ENCODE measurements at places on chromosomes 1 and 21.

DNA sequence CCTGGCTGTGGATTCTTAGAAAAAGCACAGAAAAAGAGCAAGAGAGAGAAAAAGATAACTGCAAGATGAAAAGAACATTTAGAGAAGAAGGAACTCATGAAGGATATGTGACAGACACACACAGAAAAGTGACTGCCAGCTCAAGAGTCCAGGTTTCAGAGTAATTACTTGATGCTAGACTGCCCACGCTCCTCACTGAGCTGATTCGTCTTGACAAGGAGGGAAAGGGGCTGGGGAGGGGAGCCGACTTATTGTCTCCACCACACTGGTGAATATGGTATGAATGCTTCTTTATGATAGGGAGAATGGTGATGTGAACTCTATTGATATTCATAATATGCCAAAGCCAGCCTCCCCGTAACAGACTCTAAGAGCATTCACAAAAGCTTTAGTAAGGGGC lies 140.4 kb downstream of the BRINP2 start:
- no peak for DNase-seq

GRCh38 chr21:14846621-14847020 lies 218.2 kb downstream of the NRIP1 start:
- no peak for DNase-seq

DNA sequence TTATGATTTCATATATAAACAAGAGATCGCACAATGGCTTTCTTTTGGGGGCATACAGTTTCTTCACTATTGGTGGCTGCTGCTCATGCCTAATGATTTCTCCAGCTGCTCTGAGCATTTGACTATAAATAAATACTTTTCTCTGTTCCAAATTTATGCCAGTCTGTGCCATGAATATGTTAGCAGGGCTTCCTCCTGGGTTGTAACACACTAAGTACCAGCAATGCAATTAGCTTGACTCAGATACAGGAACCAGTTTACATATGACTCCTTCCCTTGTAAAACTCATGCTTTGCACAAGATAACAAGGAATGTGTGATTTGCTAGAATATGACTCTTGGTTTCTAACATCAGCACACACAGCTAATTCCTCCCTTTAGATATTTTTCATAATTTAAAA lies 1629.7 kb downstream of the NCAM2 start:
- no peak for DNase-seq

DNA sequence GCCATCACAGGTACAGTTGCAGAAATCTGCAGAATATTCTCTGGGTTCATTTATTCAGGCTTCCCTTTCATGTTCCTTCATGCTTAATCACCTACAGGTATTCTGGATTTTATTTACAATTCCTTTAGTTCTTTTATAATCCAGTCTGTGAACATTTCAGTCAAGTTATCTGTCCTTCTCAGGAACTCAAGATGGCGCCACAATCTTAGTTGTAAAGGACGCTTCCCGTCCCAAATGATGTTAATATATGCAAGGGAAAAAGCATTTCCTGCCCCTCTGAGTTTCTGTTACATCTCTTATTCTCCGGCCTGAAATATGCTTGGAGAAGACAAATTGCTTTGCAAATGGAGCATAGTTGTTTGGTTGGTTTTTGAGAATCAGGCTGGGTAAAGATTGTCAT lies 19.3 kb downstream of the F3 start:
- DNase-seq = no peak

DNA sequence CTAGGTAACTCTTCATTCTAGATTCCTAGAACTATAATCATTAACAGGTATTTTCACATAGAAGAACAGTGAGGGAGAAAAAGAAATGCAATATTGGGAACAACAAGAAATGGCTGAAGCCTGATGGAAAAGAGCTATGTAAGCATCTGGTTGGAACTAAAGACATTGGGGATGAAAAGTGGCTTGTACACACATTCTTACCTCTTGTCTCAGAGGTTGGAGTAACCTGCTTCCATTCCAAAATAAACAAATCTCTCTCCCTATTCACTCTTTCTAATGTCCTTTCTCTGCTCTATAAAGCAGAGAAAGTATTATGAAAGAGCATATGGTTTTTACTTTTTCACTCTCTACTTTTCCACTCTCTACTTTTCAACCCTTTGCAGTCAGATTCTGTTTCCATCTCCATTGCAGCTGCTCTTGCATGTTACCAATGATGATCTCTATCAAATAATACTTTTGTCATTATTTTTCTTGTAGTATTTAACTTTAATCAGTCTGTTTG lies 37.5 kb downstream of the CMPK1 start:
- no peak for DNase-seq

DNA sequence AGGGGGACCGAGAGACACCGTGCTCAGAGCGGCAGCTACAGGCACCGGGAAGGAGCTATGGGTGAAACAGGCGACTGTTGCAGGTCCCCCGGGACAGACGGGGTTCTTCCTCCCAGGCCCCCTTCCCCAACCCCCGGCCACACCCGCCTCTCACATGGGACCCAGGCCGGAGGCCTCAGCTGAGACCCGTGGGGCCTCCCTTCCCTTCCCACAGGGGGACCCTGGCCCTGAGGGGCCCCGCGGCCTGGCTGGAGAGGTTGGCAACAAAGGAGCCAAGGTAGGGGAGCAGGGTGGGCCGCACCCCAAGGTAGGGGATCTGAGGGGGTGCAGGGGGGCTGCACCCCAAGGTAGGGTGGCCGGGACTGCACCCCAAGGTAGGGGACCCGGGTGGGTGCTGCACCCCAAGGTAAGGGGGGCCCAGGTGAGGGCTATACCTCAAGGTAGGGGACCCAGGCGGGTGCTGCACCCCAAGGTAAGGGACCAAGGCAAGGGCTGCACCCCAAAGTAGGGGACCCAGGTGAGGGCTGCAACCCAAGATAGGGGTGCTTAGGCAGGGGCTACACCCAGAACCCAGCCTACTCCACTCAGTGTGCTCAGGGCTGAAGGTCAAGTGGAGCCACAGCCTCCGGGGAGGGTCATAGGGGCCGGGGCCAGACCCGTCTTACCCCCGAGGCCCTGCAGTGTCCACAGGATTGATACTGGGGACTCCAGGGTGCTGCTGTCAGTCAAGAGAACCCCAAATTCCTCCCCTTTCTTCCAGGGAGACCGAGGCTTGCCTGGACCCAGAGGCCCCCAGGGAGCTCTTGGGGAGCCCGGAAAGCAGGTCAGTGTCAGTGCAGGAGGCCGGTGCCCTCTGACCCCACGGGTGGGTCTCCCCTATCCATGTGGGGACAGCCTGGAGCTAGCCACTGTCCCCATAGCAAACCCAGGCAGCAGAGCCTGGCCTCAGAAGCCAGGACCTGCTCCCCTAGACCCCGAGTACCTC lies 22.7 kb downstream of the COL6A2 start:
- peak; percentile 3 for DNase-seq

DNA sequence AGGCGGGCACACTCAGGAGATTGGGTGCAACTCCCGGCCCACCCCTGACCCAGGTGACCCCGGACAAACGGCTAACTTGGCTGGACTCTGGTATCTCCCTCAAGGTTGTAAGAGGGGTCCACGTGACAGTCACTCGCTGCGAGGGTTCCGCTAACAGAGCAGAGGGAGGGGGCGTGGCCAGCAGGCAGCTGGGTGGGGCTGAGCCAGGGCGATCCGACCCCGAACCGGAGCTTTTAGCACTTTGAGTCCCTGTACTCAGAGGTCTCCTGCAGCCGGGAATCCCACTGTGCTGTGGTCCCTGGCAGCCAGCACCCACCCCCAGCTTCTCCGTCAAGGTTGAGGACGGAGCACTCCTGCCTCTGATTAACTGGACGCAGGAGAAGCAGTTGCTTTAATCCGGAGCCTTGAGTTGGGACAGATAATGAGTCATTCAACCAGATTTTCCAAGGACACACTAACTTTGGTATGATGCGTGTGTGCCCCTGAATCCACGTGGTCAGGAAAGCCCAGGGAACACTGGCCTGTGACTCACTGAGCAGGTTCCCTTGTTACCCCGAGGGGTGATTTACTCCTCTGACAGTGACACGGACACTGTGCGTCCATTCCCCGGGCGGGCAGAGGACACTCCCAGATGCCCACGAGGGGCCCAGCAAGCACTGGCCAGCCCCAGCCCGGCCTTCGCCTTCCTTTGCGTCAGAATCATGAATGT lies 16.8 kb downstream of the TRPM2 start:
- DNase-seq = no peak

GRCh38 chr1:54934869-54935268 lies 45.6 kb upstream of the TMEM61 start:
- DNase-seq = no peak

GRCh38 chr21:34039678-34040382 lies 33.5 kb upstream of the MRPS6 start:
- no peak for DNase-seq

- DNase-seq = no peak
Measured at GRCh38 chr1:185268352-185268751, 48.7 kb downstream of the IVNS1ABP start.

- no peak for DNase-seq
Measured at GRCh38 chr1:59136541-59137275, 160.2 kb upstream of the FGGY start.

DNA sequence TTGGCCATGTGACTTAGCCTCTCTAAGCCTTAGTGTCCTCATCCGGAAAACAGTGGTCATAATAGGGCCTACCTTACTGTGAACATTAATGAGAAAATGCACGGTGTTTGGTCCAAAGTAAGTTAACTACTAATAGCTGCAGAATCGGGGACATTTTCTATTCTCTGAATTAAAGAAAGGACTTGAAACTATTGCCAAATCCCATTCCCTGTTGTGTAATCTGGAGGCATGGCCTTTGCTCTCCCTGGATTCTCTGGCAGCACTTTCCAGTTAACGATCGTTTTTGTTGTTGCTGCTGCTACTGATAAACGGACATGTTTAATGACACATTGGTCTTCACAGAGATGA lies 30.5 kb downstream of the FMO4 start:
- no peak for DNase-seq

DNA sequence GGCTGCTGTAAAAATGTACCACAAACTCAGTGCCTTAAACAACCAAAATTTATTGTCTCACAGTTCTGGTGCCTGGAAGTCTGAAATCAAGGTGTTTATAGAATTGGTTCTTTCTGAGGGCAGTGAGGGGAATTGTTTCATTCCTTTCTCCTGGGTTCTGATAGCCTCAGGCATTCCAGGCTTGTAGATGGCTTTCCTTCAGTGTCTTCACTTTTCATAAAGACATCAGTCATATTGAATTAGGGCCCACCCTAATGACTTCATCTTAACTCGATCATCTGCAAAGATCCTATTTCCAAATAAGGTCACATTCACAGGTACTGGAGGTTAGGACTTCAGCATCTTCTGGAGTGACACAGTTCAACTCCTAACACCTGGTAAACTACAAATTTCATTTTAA lies 15.0 kb downstream of the CDKN2C start:
- DNase-seq = no peak

- DNase-seq = no peak
Measured at GRCh38 chr1:159775716-159776115, 5.0 kb upstream of the DUSP23 start.

DNA sequence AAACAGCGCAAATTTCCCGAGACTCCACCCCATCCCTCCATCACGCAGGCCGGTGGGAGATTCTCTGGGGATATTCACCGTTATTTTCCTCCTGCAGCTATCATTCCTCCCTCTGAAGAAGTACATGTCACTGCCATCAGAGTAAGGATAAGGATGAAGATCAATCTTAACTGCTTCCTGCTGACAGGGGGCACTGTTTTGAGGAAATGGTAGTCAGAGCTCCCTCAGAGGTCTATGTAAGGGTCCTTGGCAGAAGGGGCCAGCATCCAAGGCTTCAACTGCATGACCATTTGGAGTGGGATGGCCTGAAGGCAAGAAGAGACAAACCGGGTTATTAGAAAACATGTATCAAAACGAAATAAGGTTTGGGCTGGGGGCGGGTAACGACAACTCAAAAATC lies 111.5 kb downstream of the KCNK1 start:
- no peak for DNase-seq

- no peak for DNase-seq
Measured at GRCh38 chr1:14294006-14294405, 304.5 kb upstream of the KAZN start.

GRCh38 chr1:1973716-1974642 lies 29.6 kb downstream of the CFAP74 start:
- no peak for DNase-seq

GRCh38 chr1:31441970-31442647 lies 29.1 kb downstream of the SERINC2 start:
- no peak for DNase-seq

DNA sequence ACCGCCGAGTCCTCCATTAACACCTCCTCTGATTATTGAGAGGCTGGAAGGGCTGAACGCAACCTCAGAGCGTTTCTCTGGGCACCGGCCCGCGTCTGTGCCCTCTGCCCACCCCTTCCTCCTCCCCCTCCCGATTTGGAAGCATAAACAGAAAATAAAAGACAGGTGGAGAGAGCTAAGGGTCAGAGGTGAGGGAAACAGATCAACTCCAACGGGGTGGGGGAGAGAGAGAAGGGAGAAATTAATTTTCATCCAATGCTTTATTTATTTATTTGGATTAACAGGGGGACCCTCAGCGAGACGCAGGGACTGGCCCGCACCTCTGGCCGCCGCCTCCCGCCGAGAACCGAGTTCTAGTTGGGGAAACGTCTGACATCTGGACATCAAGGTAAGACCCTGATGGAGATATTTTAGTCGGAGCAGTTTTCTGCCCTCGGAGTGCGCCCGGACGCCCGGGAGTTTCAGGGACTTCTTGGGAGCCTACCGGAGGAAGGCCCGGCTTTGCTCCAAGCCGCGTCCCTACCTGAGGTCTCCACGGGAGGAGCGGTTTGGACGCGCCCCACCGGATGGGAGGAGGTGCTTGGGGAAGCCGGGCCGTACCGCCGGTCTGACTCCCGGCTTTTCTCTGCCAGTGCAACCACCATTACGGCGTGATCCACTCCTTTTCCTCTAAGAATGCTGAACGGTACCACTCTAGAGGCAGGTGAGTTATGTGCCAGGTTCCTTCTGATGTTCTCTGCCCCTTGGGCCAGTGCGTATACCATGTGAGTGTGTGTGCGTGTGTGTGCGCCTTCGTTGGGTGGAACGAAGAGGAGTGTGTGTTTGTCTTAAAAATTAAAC lies 5.1 kb upstream of the LHX9 start:
- no peak for DNase-seq

DNA sequence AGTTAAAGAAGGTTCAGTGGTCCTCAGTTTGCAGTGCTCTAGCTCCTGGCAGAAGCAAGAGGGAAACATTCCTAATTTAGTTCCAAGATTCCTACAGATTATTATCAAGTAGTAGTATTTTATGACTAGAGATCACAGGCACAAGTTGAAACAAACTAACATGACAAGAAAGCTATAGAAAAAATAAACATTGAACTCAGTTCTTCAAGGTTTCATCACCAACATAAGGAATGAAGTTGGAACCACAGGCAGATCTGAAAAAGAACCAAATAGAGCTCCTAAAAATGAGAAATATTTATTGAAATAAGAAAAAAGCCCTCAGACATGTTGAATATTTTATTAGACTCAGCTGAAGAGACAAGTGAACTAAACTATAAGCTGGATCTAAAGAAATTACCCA lies 40.6 kb downstream of the PDC start:
- no peak for DNase-seq

DNA sequence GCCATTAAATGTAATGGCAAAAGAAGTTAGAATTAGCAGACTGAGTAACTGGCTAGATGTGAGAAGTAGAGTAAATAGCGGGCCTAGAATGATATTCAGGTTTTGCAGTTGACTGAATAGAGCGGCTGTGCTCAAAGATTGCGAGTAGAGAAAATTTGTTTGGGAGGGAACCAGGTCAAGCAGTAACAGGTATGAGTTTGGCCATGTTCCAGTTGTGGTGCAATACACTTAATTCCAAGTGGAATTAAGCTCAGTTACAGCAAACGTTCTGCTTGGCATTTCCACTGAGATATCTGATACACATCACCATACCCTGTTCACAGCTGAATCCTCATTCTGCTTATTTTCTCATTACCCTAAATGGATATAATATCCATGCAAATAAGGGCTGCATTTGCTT lies 1382.9 kb downstream of the MRPL39 start:
- DNase-seq = no peak
